Left forelimb (tissue), 1 donor: ENCODE measurements at places on chromosomes 1 and 21.

GRCh38 chr1:225343618-225344017 lies 84.2 kb downstream of the LBR start:
- no peak for DNase-seq

- DNase-seq = no peak
Measured at GRCh38 chr1:15028102-15028501, 125.4 kb upstream of the TMEM51 start.

GRCh38 chr1:227888404-227889046 lies 59.2 kb downstream of the WNT9A start:
- peak; percentile 64 for DNase-seq

DNA sequence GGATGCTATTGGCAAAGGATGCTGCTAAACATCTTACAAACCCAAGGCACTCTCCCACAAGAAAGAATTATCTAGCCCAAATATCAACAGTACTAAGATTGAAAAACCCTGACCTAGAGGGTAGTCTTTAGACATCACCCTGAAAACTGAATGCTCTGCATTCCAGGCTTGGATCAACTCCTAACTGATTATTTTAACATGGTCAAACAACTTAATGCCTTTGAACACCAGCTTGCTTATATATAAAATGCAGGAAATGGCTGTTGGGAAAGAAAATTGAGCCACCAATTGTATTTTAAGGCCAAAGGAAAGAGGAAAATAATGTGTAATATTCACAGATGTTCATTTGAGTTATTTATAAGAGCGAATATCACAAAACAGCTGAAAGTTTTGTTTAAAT lies 72.2 kb upstream of the C1orf87 start:
- no peak for DNase-seq

DNA sequence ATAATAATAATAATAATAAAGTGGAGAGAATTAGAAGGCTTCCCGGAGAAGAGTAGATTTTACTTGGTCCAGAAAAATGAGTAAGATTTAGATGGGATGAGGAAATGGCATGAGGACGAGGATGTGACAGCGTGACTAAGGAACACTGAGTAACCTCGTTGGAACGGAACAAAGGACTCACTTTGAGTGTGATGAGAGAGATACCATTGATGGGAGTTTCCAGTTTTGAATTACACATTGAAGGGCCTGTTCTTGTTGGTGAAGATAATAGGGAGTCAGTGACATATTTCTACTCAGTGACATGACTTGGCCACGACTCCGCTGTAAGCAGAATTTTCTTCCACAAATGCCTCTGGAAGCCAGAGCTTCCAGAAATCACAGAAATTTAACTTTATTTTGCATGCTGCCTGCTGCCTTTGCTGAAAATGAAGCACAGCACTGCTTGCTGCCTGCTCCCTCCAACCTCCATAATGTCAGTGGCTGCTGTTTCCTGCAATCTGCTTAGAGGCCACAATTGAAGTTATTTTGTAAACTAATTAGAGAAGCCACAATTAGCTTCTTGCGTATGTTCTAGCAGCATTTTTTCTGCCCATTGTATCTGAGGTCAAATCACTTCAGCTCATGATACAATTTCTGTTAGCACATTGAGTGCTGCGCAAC lies 33.7 kb upstream of the FBXO28 start:
- DNase-seq = no peak
